ENCODE measurements at places on chromosomes 2 and 18.

- DNase-seq = no peak
Observed at GRCh38 chr2:135055182-135055786, 3.2 kb downstream of the RAB3GAP1 start.

DNA sequence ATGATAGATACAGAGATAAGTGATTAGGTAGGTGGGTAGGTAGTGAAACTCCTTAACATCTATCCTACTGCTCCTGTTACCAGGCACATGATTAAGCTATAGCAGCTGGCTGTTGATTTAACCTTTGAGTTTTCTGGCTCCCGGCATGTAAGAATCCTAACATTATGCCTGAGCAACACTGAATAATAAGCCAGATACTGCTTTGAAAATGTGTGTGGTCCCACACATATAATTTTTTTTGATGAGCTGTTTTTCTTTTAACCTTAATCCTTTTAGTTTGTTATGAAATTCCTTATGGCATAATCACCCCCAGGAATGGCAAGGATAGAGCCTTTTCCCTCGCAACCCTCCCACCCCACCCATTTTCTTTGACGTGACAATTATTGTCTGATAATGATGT, 104.2 kb upstream of the NEUROD1 start:
- DNase-seq = no peak

- no peak for DNase-seq
Observed at GRCh38 chr2:241904791-241905710, 35.5 kb downstream of the RTP5 start.

DNA sequence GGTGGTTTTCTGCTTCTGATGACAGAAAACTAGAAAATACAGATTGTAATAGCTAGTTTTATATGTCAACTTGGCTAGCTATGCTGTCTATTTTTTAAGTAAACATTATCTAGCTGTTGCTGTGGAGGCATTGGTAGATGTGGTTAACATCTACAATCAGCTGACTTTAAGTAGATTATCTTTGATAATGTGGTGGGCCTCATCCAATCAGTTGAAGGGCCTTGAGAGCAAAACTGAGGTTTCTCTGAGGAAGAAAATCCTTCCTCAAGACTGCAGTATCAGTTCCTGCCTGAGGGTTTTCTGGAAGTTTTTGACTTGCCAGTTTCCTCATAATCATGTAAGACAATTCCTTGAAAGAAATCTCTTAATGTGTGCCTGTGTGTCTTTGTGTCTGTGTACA, 75.9 kb upstream of the SPHKAP start:
- DNase-seq = no peak

- no peak for DNase-seq
Observed at GRCh38 chr2:195601361-195601760, 55.7 kb upstream of the SLC39A10 start.
